ENCODE measurements at places on chromosomes 7 and 10.

- no peak for DNase-seq
Measured at GRCh38 chr7:46317256-46317655, 396.2 kb upstream of the IGFBP3 start.

DNA sequence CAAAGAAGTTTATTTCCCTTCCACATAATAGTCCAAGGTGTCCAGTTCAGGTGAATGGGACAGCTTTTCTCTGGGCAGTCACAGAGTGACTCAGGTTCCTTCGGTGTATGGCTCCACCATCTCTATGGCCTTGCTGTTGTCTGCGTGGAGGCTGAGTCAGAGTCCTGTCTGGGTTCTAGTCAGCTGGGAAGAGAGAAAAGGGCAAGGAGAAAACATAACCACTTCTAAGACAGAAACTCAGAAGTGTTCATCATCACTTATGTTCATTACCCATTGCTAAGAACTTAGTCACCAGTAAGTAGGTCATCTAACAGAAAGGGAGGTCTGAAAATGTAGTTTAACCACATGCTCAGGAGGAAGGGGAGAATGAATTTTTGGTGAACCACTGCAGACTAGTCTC is 32.4 kb upstream of the CCDC7 start:
- DNase-seq: peak; percentile 38

DNA sequence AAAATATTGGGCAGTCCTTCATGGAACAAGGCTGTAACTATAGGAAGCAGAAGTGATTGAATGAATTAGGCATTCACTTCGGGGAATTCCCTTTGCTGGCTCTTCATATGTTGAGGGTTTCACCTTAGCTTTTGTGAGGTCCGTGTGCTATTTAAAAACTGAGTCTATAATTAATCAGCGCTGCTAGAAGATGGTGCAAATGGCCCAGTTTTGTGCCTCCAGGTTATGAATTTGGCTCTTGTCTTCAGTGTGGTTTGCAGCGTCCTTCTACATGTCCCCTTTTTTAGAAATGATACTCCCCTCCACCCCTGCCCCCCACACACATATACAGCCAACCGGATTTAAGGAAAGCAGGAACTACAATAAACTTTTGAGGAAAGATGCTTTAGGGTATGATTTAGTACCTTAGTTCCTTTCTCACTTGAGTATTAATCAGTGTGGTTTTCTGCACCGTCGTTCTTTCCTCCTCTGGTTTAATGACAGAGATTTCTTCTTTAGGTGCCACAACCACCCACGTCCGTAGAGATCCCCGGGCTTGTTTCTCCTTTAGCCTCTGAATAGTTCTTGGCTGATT is 110.6 kb upstream of the SAMD8 start:
- DNase-seq: no peak

- DNase-seq: no peak
Measured at GRCh38 chr10:45461034-45461433, 87.0 kb downstream of the ALOX5 start.

DNA sequence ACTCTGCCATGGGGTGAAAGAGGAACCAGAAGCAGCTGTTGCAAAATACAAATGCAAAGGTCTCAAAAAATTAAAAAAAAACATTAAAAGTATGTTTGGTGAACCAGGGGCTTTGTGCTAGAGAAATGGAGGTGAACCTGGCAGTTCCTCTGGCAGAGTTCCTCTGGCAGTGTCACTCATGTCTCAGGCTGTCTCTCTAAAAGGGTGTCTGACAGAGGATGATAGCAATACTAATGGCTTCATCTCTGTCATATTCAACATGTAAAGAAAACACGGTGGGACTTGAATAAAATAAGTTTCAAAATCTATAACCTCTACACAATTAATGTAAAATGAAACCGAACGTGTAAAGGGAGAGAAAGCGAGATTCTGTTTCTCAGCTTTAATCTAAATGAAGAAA is 375.7 kb upstream of the VWC2 start:
- DNase-seq: no peak
